ENCODE measurements at places on chromosomes 11 and 22. TPM values are rescaled to one million over a fixed set of nuclear protein-coding genes. Genes with fewer than 3 reads are reported as not detected.

GRCh38 chr11:45603946-45604682 is 61.3 kb downstream of the CHST1 start:
- no peak for DNase-seq

GRCh38 chr22:35835998-35836691 is 118.5 kb downstream of the APOL5 start:
- peak; percentile 59 for DNase-seq

DNA sequence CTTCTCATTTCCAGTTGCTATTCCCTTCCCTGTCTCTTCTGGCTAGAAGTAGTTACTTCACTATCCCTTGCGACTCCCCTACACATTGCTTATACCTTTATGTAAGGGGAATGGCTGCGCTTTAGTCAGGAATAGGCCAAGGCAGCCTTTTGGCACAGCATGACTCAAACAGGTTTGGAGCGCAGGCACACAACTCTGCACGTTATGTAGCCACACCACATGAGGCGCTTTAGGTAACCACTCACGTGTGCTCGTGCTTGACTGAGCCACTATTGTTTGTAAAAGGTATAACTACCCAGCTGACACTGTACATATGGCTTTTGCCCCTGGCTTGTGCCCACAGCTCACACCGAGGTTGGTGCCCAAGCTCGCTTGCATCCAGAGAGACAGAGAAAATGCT is 46.7 kb upstream of the LIPT2 start:
- DNase-seq, result no peak

GRCh38 chr11:83192606-83193245 is 786 bp upstream of the ANKRD42 start:
- DNase-seq, result peak; percentile 14

DNA sequence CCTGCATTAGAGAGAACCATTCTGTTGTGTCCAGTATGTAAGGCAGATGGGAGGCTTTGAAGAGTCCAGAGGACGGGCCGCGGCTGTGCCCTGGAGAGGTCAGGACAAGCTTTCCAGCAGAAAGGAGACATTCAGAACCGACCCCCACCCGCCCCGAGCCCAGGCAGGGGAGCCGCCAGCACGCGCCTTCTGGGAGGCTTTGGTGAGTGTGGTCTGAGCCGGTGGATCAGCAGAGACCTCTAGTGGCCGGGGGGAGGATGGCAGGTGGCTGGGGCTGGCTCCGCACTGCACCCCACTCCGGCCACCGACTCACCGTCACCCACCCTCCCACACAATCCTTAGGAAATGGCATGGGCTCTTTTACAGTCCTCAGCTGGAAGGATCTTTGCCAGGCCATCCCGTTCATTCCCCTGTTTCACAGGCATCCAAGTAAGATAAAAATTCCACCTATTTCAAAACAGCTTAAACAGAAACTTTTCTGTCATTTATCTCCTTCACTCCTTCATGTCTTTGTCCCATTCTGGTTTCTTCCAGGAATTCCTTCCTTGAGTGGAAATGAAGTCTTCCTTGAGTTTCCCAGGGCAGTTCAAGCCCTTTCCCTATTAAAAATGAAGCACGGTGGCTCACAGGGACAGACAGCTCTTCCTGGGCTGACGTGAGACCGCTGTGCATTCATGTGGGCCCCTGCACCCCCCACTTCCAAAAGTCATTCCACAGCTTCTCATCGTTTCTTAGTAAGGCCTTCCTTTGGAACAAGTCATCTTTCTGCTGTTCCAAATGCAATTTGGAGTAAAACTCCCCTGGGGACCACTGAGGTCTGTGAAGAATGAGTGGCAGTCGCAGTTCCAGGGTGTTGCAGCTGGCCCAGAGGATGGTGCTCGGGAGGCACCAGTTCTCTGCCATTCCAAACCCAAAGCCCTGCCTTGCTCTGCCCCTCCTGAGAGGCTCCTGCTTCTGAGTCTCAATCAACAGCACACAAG is 91.0 kb downstream of the FEZ1 start:
- DNase-seq, result peak; percentile 55

Gene CD3E
- polyA plus RNA-seq, result 1.7 TPM

Gene OR8A1
- 0.04 TPM for polyA plus RNA-seq

Gene OR6A2
- not detected for polyA plus RNA-seq

Gene ENTHD1
- polyA plus RNA-seq, result not detected

Gene MMP7
- polyA plus RNA-seq, result 0.20 TPM

Gene OVOL1
- polyA plus RNA-seq, result 0.34 TPM

Gene C11orf16
- 6.8 TPM for polyA plus RNA-seq

Measured in left lung (tissue), 14 donors.